Activated CD4-positive, alpha-beta T cell treated with anti-CD3 and anti-CD28 coated beads, Interleukin-2, amount 50 U/mL, for 48 hours (primary cell): ENCODE measurements at places on chromosomes 11 and 22.
A peak's percentile ranks its signal among the peaks of the same experiment; 100 is the strongest.

DNA sequence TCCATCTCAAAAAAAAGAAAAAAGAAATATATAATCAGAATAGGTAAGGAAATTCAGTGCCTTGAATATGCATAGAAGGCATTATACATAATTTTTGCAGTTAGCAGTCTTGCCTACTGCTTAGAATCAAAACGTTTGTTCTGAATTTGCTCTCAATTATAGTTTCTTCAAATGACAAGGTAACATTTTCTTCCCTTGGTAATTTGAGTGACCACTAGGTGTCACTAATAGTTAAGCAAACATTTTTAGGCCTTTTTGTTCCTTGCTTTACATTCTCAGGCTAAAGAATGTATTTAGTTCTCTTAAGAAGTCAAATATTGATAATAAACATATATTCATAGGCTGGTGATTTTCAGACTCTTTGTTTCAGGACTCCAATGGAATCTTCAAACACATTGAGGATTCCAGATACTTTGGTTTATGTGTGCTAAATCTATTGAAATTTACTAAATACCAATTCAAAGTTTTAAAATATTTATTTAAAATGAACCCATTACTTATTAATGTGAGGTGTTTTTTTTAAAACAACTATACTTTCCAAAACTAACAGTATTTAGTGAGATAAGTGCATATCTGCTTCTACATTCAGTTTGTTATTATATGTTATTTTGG, 55.0 kb upstream of the DEPDC7 start:
- no peak for DNase-seq

DNA sequence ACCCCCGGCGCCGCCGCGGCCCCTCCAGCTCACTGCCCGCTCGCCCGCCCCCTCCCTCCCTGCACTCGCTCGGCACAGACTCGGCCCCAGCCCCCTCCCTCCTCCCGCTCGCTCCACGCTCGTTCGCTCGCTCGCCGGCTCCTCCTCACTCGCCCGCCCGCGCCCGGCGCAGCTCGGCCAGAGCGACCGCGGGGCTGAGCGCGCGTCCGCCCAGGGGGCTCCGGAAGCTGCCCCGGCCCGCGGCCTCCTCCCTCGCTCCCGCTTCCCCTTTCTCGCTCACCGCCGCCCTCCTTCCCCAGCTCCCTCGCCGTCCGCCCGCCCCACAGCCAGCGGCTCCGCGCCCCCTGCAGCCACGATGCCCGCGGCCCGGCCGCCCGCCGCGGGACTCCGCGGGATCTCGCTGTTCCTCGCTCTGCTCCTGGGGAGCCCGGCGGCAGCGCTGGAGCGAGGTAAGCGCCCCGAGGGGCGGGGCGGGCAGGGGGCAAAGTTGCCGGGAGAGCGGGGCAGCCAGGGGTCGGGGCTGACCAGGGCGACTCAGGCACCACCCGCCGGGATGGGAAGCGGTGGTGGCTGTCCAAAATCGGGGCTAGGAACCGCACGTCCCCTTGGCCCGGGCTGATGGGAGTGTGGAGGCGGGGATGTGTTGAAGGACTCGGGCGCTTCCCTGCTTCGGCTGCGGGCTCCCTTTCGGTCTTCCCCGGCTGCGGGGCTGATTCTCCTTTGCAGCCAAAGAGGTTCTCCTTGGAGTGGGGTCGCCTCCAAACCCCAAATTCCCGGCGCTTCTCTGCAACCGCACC, at the start of gene SEZ6L:
TSS of gene SEZ6L (plus strand) at position 148 of the 797 bp plus-strand sequence. CDS start at position 356, 208 bp downstream.
- DNase-seq: no peak

GRCh38 chr11:19418221-19418620, 177.5 kb upstream of the E2F8 start:
- DNase-seq: no peak

GRCh38 chr11:77088236-77089003, 14.2 kb upstream of the OMP start:
- no peak for DNase-seq

DNA sequence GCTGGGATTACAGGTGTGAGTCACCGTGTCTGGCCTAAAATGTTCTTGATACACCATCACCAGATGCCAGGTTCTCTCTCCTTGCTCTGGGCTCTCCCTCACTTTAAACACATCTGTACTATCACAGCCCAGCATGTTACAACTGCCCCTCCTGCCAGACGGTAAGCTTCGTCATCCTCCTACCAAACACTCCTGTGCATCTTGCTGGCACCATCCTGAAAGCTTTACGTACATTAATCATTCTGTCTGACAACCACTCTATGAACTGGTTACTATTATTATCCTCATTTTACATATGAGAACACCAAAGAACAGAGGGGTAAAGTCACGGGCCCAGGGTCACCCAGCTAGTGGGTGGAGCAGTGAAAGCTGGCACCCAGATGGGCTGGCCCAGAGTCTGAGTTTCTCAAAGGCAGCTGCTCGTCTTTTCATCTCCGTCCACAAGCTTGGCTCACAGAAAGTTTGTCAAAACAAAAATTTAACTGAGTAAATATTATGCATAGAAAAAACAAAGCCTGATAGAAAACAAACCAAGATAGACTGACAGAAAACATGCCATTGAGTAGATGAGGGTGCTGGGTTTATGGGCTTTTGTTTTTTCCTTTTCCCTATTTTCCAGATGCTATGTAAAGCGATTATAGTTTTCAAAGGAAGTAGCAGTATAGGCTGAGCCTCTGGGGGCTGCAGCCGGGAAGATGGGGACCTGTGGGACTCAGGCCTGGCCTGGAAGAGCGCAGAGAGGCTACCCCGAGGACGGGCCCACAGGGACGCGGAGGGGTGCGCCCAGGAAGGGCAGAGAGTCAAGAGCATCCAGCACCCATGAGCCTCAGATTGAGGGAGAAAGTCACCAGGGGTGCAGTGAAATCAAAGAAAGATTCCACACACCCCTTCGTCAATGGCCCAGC, 9.5 kb downstream of the PLA2G6 start:
- DNase-seq: no peak

GRCh38 chr11:85021058-85021457, 606.1 kb downstream of the DLG2 start:
- no peak for DNase-seq

DNA sequence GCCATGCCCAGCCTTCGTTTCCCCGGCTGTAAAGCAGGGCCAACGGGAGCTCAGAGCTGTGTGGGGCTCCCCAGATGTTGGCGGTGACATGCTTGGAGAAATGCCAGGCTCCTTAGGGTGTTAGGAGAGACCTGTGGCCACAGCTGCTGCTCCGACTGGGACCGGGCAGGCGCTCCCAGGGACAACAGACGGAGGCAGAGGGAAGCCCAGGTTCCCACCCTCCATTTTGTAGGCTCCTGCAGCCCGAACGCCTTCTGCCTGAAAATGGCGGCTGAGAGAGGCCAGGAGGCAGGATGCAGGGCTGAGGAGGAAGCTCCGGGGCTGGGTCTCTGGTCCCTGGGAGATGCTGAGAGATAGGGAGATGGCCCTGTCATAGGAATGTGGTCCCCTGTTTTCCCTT, 10.0 kb downstream of the CD6 start:
- DNase-seq: peak; percentile 32

DNA sequence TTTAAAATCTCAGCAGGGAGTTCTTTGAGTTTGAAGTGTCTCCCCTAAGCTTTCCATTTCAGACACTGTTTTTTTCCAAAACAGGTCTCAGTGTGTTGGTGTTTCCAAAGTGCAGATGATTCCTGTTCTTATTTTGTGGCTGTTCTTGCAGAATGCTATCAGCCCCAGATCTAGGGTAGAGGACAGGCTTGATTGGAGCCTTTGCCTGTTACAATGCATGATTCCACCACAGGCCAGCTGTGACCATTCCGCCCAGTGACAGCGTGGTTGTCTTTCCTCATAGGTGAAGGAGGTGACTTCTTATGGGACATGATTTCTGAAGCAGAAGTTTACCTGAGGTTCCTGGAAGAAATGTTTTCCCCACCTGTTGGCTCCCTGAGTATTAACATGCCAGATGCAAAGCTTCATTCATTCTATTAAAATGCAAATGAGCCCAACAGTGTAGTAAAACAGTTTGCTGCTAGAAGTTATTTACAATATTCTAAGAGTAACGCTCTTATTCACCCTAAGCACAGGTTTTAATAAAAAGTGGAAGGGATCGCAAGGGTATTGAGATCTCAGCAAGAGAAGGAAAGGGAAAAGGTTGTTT, 36.9 kb upstream of the BIRC3 start:
- no peak for DNase-seq

DNA sequence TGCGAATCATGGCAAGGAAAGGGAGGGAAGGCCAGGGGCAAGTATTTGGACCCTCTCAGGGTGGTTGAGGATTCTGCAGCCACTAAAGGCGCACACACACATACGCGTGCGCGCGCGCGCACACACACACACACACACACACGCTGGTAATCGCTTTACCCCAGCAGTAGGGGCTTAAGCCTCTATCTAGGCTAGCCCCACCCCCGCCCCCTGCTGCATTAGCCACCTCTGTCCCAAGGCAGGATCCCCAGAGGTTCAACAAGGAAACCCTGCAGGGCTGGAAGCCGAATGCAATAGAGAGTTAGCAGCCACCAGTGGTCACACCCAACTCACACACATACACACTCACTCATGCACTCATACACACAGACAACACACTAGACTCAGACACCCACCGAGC, 28.6 kb upstream of the ELFN2 start:
- no peak for DNase-seq
